Stimulated activated CD4-positive, alpha-beta T cell treated with anti-CD3 and anti-CD28 coated beads, Interleukin-2, amount 100 ng/mL, for 48 hours (primary cell): ENCODE measurements at places on chromosomes 2 and 18.

GRCh38 chr18:47063096-47063495, 27.7 kb upstream of the ELOA2 start:
- DNase-seq = no peak

DNA sequence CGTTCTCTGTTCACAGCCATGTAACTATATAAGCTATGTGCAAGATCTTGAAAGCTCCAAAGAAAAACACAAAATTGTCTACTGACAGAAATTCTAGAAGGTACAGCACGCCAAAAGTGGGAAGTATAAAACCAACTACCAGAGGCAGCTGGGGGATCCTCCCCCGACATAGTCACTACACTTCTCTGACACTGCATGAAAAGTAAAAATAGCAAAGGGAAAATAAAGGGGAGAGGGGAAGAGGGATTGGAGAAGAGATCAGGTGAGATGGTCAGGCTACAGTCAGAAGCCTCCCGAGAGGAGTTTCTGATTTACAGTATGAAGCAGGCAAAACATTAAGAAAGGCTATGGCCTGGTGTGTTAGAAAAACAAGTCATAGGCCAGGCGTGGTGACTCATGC, 39.8 kb upstream of the PCBP1 start:
- no peak for DNase-seq

DNA sequence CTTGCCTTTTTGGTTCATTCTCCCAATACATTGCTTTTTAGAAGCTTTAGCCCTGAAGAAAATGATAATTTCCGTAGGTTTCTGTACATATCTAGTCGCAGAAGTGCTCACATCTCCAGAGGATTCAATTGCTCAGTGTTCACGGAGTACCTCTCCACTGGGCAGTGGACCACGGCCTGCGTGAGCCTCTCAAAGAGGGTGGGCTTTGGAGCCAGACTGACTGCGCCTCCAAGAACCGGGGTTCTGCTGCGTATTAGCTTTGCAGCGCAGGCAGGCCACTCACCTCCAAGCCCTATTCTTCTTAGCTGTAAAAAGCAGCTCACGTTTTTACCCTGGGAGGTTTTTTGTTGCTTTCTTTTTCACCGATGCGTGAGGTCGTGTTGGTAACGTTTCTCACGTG, 35.4 kb downstream of the NTSR2 start:
- no peak for DNase-seq

DNA sequence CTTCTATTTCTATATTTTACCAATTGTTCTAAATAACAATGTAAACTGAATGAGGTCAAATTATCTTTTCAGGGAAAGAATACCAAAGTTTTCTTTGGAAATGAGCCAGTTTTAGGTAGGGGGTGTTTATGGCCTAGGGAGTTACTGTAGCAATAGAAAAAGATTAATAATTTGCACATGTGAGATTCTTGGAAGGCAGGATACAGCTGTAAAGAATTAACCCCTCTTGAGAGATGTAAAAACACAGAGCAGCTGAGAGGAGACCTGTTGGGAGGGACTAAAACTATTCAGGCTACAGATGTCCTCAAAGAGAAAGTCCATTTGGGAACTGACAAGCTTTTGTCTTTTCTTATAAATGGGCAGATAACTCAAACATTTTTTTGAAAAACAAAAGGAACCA, 182.2 kb downstream of the FIGN start:
- DNase-seq = no peak

DNA sequence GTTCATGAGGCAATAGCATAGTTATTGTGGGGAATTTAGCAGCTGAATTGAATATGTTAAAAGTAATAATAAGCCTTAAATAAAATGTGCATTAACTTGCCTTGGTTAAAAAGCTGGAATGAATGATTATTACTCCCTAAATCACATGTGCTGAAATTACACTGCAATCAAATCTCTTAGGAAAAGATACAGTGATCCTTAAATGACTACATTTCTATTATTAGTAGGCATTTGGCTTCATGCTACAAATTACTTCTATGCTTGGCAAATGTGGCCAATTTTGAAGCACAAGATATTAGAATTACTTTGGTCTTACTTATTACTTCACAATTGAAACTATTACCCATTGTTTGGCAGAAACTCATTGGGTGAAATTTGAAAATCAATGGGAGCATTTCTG, 5.4 kb downstream of the RND3 start:
- no peak for DNase-seq

DNA sequence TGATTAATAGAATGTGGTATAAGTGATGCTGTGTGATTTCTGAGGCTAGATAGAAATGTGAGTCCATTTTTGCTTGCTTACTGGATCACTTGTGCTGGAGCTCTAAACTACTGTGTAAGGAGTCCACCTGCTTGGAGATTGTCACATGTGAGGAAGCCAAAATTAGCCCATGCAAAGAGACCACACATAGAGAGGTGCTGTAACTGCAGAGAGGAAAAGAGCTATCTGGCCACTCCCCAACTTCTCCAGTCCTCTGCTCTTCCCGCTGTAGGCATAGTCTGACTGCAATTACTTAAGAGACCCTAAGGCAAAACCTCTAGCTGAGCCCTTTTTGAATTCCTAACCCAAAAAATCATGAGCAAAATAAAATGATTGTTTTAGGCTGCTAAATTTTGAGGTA, 120.6 kb upstream of the FBXO11 start:
- no peak for DNase-seq

DNA sequence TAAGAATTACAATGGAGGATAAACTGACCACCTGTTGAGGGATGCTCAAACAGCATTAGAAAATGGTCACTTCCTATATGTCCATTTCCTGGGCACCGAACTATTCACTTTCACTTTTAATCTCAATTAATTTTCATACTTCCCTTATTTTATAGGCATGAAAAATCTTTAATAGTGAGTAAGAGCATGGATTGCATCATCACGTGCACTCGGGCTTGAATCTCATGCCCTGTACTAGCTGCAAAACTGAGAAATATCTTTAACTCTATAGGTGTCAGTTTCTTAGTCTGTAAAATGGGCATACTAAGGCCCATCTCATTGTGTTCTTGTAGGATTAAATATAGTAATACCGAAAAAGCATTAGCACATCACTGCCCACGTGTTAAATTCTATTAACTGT, 183.9 kb upstream of the FIGN start:
- no peak for DNase-seq

- DNase-seq = no peak
Measured at GRCh38 chr2:189298038-189298437, 118.5 kb upstream of the COL5A2 start.

- no peak for DNase-seq
Measured at GRCh38 chr2:58484221-58484620, 243.1 kb upstream of the FANCL start.

DNA sequence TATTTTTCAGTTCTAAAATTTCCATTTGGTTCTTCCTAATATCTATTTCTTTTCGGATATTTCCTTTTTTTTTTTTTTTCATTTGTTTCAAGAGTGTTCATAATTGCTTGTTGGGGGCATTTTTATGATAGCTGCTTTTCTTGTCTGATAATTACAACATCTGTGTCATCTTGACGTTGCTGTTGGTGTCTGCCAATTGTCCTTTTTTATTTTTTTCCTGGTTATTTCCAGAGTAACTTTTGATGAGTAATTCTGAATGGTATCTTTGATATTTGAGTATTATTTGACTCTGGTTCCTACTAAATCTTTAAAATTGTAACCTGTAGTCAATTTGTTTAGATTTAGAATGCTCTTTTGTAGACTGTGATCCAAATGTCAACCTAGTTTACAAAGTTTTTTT, 51.3 kb upstream of the CHRNA1 start:
- no peak for DNase-seq

DNA sequence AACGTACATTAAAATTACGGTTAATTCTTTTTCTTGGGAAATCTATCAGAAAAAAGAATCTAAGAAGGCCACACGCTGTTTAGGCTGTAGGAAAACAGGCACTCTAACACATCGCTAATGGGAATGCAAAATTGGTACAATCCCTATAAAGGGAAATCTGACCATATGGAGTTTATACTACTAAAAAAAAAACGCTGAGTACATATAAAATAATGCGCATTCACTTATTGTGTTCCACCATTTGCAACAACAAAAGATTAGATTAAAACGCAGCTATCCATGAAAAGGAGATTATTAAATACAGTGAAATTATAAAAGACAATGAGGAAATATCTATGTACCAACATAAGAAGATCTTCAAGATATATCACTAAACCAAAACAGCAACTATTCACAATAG, 62.8 kb downstream of the SMC6 start:
- no peak for DNase-seq

- no peak for DNase-seq
Measured at GRCh38 chr2:234754126-234754525, 197.7 kb upstream of the SH3BP4 start.

DNA sequence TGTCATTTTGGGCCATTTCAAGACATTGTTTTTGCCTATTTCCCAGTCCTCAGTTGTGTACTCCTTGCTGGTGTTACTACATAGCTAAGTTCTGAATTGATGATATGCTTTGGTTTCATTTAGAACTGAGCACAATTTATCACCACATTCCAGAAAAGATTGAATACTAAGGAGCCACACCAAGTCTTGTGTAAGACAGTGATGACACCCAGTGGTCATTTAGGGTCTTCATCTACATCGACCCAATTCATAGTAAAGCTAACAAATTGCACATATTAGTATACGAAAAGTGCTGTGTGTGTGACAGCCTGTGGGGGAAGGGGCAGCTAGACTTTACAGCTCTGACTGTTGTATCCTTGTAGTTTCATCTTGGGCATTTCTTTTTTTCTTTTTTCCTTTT, 10.9 kb upstream of the DLX2 start:
- DNase-seq = no peak

GRCh38 chr2:238924032-238924431, 76.1 kb downstream of the TWIST2 start:
- DNase-seq = no peak

GRCh38 chr2:6352247-6352646, 513.5 kb downstream of the CMPK2 start:
- DNase-seq = no peak

GRCh38 chr18:23134780-23135549, at the start of gene CABLES1:
Gene CABLES1, plus strand, starts transcription at chr18:23135485. Its CDS starts 278 bp downstream, at chr18:23135763.
- DNase-seq = peak; percentile 12

DNA sequence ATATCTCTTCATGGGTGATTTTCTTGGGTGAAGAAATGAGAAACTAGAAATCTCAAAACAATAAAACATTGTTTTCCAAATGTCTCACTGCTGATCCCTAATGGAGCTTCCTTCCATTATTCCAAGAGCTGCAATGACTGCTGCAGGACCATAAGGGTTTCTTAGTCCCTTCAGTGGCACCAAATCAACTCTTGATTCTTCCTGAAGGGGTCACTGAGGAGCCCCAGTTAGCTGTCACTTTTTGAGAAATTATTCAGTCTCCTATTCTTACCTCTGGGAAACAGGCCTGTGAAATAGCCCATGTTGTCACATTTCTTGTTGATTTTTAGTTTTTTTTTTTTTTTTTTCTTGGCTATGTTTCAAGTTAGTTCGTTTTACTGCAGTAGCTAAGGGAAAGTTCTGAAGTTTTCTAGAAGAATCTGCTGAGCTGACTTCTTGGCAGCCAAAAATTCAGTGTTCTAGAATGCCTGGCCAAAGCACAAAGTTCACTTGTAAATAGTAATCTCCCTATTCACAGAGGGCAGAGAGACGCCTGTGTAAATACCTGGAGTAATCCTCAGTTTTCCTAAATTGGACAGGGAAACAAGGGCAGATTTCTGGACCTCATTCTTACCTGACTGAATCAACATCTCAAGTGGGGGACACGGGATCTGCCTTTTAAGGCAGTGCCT, 480.0 kb downstream of the RIT2 start:
- DNase-seq = no peak

- DNase-seq = no peak
Measured at GRCh38 chr2:148907085-148907785, 32.2 kb downstream of the KIF5C start.

DNA sequence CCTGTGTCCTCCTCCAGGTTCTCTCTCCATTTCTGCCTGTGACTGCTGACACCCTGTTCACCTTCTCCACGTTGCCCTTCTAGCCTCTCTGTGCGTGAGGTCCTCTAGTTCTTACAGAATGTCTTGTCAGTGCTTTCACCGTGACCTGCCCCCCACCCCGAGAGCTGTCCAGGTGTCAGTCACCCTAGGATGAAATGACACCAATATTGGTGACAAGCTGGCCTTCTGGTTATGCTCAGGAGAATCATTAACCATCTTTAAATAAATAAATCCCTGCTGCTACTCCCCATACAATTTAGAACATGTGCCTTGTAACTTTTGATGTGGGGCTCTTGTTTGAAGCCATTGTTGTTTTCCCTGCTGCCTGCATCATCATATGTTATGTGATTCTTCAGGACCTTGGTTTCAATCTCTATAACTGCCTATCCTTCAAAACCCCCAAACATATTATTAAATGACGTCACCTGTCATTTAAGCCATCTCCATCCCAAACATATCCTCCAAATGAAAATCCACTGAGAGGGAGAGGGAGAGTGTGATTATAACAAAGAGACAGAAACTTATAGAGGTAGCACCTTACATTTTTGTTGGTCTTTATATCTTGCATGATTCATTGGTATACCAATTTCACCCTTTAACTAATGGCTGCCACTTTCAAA, 496.3 kb downstream of the PARD3B start:
- no peak for DNase-seq

DNA sequence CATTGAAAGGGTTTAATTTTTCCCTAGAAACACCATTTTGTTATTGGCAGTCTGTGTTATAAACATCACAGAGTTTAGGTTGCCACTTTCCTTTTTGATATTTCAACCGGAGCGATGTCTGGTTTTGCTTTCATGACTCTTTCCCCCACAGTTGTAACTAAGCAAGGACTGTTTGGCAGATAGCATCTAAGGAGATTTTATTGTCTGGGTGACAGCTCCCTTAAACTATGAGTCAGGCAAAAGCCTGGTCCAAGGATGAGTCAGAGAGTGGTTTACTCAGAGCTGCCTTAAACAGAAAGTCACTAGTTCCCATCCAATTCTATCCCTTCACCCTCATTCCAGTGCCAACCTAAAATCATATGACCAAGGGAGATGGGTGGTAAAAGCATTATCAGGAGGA, 341.6 kb upstream of the VWC2L start:
- no peak for DNase-seq

- DNase-seq = no peak
Measured at GRCh38 chr2:157868993-157869392, 7.1 kb downstream of the ACVR1 start.

DNA sequence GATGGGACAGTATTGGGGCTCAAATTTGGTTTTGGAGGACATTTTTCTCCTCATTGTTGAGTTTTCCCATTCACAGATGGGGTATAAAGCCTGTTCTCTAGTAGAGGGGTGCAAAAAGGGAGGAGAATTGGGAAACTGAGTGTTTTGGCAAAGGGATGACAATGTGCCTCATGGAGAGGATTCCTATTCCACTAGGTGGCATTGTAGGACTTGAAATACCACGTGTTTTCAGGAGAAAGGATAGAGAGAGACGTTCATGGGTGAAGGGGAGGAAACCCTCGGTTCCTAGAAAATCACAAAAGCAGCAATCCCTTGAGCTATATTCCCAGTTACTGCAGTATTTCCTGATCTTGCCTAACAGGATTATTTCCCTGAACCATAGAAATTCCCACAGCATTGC, 113.7 kb upstream of the SRD5A2 start:
- DNase-seq = no peak

DNA sequence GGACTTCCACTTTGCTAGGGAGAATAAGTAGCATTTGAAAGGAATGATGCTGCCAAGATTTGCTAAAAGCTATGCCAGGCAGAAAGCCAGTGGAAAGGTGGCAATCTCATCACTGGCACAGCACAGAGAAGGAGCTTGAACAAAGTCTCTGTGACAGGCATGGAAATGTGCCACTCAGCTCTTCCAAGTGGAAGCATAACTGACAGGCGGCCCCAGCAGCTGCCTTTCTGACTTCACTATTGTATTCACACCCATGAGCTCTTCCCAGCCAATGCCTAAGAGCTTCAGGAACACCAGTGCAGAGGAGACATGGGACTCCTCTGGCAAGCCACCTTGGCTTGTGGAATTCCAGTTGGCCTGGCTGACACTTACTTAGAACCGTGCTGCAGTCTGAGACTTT, 134.6 kb upstream of the REG3G start:
- DNase-seq = no peak
